ENCODE measurements at places on chromosomes 5 and 9.

DNA sequence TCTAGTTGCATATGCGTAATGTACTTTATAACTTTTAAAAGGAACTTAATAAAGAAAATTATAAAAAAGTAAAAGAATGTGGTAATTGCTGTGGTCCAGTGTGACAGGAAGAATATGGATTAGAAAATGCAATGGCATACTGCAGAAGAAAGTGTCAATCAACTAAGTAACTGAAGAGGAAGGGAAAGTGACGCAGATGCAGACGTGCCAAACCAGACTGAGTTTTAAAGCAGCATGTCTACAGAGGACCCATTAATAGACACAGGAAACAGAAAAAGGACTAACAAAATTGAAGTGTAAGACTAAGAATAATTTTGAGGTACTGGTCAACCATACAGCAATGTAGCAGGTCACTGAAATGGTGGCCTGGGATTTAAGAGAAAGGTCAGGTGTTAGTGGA is 73.3 kb downstream of the DPYSL3 start:
- no peak for DNase-seq

GRCh38 chr5:119750887-119751733 is 121.8 kb downstream of the FAM170A start:
- DNase-seq, result no peak

DNA sequence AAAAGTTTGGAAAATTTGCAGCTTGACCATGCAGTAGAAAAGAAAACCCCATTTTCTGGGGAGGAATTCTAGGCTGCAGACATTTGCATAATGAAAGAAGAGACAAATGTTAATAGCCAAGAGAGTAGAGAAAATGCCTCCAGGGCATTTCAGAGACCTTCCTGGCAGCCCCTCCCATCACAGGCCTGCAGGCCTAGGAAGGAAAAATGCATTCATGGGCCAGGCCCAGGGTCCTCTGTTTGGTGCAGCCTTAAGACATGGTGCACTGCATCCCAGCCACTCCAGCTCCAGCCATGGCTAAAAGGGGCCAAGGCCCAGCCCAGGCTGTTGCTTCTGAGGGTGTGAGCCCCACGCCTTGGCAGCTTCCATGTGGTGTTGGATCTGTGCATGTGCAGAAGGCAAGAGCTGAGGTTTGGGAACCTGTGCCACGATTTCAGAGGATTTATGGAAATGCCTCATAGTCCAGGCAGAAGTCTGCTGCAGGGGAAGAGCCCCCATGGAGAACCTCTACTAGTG is 75.0 kb upstream of the OR13F1 start:
- DNase-seq, result no peak

- DNase-seq, result no peak
These were observed 103.2 kb downstream of the KLHL3 start for GRCh38 chr5:137632716-137633115.

DNA sequence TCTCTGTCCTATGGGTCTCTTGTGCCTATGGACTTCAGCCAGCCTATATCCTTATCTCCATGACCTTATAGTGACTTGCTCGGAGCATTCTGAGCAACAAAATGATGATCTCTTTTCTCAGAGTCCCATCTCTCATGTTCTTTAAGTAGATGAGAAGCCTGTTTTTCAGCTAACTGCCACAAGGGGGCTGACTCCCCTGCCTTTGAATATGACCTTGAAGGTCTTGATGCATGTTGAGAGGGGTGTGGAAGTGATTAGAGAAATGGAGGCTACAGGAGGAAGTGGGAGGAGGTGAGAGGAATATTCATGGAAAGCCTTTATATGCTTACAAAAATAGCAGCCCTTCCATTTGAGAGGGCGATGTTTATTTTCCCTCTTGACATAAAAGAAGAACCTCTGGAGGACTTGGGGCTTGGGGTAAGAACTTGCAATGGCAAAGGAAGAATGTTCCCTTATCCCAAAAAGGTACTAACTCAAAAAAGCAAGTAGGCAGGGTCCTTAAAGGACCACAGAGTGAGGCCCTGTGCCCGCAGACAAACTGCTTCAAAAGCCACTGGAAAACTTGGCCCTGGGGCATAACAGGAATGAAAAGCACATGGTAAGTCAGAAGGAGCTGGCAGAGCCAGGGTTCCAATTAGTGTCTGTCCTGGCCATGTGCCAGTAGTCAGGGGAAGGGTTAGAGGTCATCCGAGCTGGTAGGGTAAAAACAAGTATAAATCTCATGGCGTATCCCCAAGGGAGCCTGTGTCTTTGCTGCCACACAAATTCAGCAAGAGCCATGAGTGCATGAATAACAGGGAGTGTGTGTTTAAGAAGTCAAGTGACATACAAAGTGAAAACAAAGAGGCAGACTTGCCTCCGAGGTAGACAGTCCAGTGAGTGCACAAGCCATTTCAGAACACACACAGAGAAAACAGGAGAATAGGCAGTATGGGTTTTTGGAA is 39.1 kb downstream of the FGD3 start:
- DNase-seq, result no peak

DNA sequence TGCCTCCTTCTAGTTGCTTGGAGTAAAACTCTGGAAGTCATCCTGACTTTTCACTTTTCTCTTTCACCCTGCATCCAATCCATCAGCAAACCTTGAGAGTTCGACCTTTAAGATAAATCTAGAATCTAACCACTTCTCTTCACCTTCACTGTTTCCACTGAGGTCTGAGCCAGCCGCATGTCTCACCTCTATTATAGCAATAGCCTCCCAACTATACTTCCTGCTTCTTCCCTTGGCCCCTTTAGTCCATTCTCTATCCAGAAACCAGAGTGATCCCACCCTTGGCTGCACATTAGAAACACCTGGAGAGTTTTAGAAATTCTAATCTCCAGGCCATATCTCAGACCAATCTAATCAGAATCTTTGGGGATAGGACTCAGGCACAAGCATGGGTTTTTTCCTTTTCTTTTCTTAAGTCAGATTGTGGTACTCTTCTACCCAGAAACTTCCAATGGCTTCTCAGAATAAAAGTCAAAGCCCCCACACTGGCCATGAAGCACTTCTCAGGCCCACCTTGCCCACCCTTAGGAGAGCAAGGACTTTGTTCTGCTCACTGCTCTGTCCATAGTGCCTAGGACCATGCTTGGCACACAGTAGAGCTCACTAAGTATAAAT is 33.1 kb downstream of the MFAP3 start:
- no peak for DNase-seq

DNA sequence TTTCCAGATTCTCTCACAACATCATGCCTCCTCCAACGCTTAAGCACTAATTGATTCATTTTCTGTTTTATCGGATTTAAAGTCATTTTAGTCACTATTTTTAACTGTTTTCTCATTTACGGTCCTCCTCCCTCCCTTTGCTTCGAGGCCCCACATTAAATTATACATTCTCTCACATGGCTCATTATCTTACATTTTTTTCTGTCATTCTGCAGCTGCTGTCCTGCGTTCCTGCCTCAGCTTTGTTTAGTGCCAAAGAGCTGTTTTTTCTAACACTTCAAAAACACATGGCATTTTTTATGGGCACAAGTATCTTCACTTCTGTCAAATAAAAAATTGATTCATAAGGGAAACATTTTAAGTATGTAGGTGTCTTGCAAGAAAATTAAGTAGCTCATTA is 130.1 kb upstream of the FST start:
- no peak for DNase-seq

DNA sequence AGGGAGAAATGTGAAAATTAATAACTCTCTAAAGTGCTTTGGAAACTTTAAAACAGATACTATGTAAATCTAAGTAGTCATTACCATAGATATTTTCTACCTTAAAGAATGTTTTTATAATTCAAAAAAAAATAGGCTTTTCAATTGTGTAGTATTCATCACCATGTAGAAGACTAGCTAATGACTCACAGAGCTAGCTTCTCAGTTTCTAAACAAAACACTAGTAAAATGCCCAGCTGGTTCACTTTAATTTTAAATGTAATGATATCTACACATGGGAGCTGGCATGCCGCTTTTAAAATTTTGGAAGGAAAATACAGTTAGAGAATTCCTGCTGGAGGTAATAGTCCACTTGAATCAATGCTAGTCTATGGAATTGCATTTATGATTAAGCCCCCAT is 509.8 kb downstream of the CSNK1G3 start:
- DNase-seq, result no peak

DNA sequence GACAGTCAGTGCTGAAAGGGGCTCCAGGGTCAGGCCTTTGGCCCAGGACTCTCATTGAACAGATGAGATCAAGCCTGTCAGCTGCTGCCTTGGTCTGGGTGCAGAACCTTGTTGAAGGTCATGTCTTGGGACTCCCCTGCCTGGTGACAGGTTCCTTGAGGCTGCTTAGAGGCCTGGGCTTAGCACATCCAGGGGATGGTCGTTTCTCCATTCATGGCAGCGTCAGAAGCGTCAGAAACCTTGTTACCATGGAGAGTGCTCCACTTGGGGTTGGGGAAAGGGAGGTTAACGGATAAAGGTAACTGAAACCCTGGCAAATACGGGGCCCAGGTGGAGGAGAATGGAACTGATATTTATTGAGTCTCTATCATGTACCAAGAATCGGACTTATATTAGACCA is 8.8 kb downstream of the ARPC5L start:
- DNase-seq, result no peak

DNA sequence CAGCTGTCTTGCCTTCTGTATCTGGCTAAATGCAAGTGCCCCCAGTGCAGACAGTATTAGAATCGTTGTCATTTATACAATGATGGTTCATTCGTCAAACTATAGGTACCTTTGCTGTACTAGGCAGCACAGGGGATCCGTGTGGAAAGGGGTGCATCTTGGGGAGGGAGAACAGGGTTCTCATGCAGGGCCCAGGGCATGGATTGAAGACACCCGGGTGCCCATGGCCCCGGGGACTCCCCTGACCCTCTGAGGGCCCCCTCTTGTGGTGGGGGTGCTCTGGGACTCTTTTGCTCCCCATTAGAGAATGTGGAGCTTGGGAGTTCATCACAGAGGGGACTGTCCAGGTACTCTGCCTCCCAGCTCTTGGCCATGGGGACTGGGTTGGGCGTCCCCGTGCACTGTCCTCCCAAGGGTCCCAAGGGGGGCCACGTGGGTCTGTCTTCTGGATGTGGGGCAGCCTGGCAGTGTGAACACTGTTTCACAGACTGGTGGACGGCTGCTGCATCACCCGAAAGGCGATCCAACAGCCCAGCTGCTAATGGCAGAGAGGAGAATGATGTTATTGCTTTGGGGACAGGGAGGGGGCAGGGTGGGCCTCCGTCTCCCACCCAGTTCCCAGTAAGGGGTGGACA is 36.9 kb upstream of the RXRA start:
- no peak for DNase-seq

DNA sequence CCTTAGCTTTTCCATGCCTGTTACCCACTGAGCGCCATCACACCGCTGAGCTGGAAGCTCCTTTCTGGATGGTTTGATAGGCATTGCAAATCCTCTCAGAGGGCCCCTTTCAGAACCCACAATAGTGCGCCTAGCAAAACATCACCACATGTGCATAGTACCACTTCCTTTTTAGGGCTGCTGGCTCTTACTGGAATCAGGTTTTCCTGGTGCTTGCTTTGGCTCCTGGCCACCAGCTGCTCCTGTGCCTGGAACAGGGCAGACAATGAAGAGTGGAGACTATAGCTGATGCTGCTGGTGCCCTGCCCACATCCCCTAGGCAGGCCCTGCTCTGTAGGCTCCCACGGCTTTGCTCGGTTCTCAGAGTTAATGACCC is 163.6 kb upstream of the SEMA6A start:
- no peak for DNase-seq

DNA sequence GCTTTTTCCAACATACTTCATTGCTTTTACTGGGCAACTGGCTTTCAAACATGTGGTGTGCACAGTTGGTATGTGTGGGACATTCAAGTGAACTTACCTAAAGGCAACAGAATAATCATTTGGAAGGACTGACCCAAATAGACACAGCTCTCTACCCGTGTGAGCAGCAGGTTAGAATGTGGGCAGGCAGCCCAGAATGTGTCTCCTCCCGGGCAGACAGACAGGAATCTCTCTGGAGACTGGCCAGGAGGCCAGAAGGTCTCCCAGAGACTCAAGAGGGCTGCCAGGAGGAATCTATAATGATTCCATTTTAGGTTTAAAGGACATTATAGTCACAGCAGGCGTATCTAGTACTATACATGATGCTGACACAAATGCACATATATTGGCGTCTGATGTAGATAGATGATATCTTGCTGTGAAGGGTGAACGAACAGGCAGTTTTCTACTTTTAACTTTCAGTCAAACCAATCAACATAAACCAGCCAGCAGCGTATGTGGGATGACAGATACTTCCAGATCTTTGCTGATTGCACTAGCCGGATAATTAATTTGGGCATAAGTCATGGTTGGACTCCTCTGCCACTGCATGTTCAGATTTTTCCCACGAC is 297.4 kb upstream of the ZNF608 start:
- DNase-seq, result no peak

- no peak for DNase-seq
These were observed 15.2 kb downstream of the RNF180 start for GRCh38 chr5:64180661-64181343.

- DNase-seq, result no peak
These were observed 109.0 kb downstream of the MVB12B start for GRCh38 chr9:126435626-126436025.

DNA sequence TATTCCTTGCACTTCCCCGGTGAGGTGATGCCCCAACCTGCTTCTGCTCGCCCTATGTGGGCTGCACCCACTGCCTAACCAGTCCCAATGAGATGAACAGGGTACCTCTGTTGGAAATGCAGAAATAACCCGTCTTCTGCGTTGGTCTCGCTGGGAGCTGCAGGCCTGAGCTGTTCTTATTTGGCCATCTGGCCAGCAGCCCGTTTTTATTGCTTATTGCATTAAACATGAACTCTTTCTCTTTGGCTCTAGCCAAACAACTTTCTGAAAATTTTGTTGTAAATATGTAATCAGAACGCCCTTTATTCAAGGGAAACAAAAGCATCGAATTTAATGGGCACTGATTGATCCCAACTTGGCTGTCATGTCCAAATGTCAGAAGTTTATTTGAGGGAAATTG is 124.7 kb upstream of the FTMT start:
- DNase-seq, result no peak

DNA sequence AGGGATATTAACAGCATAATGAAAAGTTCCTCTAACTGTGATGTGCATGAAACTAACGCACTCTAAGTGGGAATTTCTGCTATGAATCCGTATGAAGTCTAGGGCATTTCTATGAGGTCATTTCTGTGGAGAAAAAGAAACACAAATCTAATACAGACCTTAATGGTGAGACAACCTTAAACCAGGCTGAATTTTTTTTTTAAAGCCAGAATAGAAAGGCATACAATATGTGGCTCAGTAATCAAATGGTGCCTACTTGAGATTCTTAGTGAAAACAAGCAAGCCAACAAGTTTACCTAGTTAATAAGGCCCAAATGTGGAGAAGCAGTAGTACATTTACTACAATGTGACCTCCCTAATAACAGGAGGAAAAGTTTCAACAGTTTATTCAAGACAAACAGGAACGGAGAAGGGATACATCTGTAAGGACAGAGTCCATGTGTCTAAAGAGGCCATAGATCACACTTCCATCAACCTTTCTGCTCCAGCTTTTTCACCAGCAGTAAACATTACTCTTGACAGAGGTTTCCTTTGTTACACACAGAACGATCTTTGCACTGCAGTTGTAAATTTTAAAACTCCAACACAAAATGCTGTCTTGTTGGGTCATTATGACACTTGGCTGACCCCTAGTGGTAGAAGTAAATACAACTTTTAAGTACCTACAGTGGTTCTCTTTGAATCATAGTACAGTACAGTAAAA is 26.2 kb downstream of the CARNMT1 start:
- no peak for DNase-seq

- no peak for DNase-seq
These were observed 76.8 kb downstream of the PTPN3 start for GRCh38 chr9:109421026-109421970.

Measured in stimulated activated CD8-positive, alpha-beta memory T cell treated with anti-CD3 and anti-CD28 coated beads, Interleukin-4, amount 100 ng/mL, for 1 hour (primary cell).